ENCODE measurements at places on chromosomes 5 and 9.

DNA sequence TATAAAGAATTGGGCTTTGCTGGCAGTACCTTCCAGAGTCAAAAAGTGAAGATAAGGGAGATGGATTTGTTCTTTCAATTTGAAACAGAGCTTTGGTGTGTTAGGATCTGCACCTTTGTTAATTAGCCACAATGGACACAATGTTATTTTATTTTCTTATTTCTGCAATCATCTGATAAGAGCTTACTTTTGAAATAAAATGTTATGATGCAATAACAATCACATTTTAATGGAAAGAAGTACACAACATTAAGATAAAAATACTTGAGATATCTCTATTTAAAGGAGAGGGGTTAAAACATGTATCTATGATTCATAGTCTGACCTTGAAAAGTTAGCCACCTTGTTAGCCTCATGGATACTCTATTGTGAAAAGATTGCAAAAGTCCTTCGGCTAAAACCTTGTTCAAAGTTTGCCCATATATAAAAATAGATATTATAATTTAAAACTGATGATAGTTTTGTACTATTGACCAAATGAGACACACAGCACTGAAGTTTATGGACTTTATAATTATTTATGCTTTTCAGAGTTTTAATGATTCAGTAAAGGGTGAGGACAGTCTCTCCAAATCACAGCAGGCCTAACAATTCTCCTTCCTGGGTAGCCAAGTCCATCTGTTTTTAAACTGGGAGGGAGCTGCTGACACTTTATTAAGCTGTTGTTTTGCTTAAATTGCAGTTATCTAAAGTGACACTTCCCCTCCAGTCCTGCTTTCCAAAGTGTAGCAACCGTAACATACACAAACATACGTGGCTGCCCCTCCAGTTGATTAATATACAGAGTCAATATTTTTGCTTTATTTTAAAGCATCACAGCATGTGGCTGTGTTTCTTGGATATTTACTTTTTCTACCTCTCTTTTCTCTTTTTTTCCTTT is 47.6 kb upstream of the DAP start:
- DNase-seq = no peak

GRCh38 chr9:113793558-113793957 is 82.6 kb upstream of the ZNF618 start:
- DNase-seq = no peak

DNA sequence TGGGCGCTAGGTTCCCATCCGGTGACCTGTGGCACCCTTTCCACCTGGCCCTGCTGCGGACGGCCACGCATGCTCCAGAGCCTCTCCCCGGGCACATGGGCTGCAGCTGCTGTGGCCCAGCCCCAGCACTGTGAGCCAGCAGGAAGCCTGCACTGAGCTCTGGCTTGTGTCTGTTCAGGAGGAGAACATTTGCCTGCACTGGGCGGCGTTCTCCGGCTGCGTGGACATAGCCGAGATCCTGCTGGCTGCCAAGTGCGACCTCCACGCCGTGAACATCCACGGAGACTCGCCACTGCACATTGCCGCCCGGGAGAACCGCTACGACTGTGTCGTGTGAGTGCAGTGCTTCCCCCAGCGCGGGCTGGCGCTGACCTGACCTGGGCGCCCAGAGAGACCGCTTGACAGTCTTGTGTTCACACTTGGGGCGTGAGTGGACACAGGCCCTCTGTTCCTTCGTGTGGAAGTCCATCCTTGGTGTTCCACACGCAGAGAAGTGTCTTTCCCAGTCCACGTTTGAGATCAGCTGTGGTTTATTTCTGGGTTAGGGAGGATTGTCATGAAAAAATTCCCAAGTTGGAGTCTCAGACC is 66.2 kb upstream of the CACNA1B start:
- no peak for DNase-seq

DNA sequence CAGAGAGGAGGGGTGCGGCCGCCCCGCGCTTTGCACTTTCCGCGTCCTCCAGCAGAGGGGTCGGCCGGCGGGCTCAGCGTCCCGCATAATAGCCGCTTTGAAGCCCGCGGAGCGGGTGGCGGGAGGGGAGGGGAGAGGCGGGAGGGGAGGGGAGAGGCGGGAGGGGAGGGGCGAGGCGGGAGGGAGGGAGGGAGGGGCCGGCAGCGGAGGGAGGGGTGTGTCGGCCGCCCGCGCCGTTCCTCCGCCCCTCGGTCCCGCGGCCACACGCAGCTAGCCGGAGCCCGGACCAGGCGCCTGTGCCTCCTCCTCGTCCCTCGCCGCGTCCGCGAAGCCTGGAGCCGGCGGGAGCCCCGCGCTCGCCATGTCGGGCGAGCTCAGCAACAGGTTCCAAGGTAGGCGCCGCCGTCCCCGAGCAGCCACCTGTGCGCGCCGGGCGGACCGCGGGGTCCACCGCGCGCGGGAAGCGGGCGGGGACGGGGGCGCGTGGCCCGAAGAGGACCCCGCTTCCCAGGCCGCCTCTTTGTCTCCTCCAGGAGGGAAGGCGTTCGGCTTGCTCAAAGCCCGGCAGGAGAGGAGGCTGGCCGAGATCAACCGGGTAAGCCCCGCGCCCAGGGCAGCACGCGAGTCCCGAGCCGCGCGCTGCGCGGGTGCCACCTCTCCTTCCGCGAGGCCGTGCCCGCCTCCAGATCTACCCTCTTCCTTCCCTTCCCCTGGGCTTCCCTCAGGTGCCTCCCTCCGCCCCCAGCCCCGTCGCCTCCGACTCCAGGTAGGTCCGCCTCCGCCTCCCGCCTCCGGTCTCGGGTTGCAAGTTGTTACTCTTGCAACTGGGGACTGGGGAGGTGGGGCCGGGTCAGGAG is at the start of gene AIF1L:
TSS of gene AIF1L (plus strand) at position 263 of the 857 bp plus-strand sequence. CDS start at position 362, 99 bp downstream.
- DNase-seq = no peak

GRCh38 chr9:77809552-77809951 is 161.4 kb upstream of the GNA14 start:
- DNase-seq = no peak

- no peak for DNase-seq
These were observed 226.9 kb downstream of the MSX2 start for GRCh38 chr5:174951151-174951780.

- DNase-seq = no peak
These were observed 39.1 kb downstream of the SH3RF2 start for GRCh38 chr5:145975361-145976066.

GRCh38 chr5:102651466-102651865 is 103.6 kb upstream of the PAM start:
- DNase-seq = no peak

DNA sequence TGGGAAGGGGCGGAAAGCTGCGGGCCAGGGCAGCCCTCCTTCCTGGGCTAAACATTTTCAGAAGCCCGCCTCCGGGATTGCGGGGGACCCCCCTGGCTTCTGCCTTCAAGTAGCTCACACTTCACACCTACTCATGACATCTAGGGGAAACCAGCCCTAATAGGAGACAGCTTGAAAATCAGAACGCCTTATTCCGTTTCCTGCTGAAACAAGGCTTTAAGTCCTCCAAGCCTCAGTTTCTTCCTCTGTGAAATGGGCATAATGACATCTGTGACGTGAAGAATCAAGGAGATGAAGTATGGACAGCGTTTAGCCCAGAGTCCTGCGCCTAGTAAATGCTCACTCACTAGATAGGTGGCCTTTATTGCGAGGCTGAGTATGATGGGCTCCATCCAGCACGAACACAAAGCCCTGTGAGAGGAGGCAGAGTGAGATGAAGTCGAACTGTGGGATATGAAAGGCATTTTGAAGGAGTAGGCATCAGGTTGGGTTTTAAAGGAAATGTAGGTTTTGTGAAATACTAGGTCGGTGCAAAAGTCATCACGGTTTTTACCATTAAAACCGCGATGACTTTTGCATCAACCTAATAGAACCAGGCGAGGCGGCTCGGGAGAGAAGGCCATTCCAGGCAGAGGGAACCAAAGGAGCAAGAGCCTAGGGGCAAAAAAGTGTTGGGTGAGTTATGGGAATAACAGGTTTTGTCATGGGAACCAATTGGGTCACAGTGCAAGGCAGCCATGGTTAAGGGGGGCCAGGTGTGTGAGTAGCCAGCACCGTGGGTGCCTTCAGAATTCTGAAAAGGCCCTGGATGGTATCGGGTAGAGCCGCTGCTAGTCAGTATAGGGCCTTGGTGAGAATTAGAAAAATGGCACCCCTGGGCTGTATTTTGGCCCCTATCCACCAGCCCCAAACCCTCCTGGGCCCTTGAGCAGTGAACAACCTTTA is 1.0 kb upstream of the TSC1 start:
- no peak for DNase-seq

DNA sequence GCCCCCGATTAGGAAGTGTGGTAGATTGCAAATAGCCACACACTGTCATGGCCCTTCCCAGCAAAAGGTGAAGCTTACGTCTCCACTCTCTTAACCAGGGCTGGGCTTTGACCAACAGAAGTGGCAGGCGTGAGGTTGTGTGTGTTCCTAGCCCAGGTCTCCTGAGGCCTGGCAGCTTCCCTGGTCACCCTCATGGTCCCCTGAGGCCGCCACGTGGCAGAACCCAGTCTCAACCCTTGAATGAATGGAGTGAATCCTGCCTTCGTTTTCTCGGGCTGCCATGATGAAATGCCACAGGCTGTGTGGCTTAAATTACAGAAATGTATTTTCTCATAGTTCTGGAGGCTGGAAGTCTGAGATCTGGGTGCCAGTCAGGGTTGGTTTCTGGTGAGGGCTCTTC is 370.4 kb downstream of the IRX2 start:
- DNase-seq = no peak

GRCh38 chr9:89680547-89681467 is 76.0 kb downstream of the GADD45G start:
- no peak for DNase-seq

GRCh38 chr9:124470306-124470705 is 20.1 kb downstream of the ADGRD2 start:
- no peak for DNase-seq

DNA sequence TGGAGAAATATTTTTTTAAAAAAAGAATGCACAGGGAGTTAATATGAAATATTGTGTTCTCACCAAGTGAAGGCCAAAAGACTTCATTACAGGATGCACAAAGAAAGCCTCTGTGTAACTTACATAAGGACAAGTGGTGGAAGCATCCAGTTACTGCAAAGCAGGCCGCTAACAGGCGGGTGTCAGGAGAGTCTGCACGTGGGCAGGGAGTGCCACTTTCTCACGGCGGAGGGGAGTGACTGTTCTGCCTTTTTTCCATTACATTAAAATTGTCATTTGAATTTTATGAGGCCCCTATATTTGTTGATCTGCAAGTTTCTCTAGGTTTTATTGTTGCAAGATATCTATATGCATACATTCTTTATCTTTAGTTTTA is 28.1 kb upstream of the SPATA31E1 start:
- no peak for DNase-seq

GRCh38 chr9:69071059-69071458 is 35.5 kb downstream of the FXN start:
- no peak for DNase-seq

DNA sequence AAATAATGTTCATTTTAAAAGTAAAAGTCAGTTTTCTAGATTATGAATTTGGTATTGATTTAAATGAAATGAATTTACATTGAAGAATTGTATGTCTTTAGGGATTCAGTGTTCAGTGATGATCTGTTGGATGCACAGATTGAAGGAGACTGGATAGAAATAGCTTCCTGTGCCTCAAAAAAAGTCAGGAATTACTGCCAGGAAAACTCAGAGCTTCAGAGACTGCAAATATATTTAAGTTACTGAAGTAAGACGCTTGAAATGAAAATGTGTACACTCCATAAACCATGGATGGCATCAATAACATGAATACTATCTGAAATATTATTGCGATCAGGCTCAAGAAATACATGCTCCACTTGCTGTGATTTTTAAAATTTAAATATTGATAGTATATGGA is 60.3 kb downstream of the ADCY2 start:
- DNase-seq = no peak

DNA sequence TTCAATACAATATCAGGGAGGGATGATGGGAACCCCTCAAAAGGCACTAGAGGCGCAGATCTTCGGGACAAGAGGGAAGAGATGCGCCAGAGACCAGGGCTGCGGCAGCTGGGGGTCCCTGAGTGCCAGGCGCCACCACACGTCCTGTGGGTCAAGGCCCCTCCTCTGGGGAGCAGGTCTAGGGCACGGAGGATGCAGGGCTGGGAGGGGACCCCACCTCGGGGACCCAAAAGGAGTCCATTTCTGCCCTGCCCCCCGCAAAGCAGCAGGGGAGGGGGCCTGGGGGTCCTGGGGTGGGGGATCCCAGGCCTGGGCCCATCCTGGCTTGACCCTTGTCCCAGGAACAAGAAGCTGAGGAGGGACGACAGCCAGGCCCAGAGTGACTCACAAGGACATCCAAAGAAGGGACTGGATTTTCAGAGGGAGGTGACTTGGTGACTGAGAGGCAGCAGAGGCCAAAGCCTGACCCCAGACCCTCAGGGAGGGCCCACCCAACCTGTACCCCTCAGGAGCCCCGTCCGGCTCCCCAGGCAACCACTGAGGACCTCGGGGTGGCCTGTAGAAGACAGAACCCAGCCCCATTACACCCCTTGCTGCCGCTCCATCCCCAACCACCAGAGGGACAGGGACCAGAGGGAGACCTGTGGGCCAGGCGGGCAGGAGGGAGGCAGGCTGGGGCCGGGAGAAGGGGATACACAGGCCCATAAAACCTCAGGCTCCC is 54.2 kb downstream of the LRSAM1 start:
- no peak for DNase-seq

DNA sequence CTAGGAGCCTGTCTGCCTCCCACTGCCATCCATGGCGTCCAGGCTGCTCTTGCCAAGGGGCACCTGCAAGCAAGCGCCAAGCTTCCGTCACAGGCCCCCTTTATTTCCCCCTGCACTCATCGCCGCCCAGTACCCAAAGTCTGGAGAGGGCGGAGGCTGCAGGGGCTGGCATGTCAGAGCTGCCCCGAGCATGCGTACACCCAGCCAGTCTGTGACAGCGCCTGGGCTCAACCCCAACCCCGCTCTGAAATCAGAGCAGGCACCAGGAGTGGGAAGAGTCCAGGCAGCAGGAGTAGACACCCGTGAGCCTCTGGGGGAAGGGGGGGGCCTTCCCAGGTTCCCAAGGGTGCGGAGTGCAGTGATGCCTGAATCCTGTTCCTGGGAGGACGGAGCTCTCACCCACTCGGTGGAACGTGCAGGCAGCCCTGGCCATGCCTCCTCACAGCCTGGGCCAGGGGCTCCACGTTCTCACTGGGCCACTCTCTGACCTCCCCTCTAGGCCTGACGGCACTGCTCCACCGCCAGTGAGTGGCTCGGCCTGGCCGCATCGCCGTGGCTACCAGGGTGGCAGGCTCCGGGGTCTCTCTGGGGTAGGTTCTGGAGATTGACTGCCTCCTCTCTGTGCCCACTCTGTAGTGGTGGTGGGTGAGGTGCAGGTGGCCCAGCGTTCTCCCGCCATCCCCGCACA is 469.0 kb downstream of the CDH9 start:
- DNase-seq = no peak

All from cortex of kidney (tissue), 1 donor.